Glomerular endothelial cell (primary cell): ENCODE measurements at places on chromosomes 11 and 22.
A peak's percentile ranks its signal among the peaks of the same experiment; 100 is the strongest.

DNA sequence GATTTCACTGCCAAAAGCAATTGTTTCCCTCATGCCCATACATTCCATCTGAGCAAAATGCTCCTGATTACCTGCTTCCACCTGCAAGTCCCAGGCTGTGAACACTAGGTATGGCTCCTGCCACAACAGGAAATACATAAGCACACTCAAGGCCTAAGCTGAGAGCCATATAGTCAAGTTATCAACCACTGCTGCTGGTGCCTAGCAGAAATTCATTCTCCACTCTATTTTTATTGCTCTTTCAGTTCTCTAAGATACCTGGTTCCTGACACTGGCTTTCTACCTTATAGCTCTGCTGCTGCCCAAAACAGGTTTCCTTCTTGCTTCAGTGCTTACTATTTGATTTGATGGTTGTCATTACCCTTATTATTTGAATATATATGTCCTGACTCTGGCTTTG lies 31.6 kb downstream of the SLC36A4 start:
- no peak for DNase-seq

- peak; percentile 5 for DNase-seq
Observed at GRCh38 chr11:2305140-2305778, 3.4 kb downstream of the TSPAN32 start.

GRCh38 chr11:75560644-75561043 lies 1.4 kb upstream of the SERPINH1 start:
- no peak for DNase-seq

GRCh38 chr11:122405547-122406341 lies 249.8 kb upstream of the UBASH3B start:
- no peak for DNase-seq

DNA sequence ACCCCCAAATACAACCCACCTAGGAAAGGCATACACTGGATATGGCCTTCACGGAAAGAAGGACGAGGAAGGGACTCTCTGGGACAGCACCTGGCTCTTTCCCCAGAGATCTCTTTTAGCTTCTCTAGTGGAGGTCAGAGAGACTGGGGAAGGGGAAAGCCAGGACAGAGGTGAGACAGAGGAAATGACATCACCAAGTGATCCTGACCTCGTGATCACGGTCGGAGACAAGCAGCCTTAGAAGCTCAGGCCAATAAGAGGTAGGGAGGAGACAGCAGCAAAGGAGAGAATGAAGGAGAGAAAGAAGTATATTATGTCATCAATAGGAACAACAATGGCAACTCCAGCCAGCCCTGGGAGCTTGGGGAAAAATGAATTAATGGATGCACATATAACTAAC lies 15.4 kb upstream of the TMPRSS13 start:
- DNase-seq: no peak

- no peak for DNase-seq
Observed at GRCh38 chr11:34859496-34859895, 56.7 kb downstream of the APIP start.

DNA sequence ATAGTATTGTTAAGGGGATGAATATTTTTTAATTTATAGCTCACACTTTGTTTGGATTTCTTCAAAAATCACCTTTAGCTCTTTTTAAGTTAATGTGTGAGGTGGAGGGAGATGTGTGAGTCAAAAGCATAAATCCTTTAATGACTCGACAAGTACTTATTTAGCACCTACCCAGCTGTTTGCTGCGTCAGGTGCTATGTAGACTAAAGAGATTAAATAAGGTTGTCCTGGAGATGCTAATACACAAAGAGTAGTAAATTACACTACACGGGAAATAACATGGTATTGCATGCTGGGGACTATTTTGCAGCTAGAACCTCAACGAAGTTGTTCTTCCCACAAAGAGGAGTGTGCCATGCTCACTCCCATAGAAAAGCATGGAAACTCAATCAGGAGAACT lies 583.3 kb upstream of the TENM4 start:
- no peak for DNase-seq

GRCh38 chr11:130840679-130841078 lies 75.6 kb downstream of the SNX19 start:
- no peak for DNase-seq

- no peak for DNase-seq
Observed at GRCh38 chr22:26215736-26216135, 46.5 kb downstream of the SEZ6L start.

- no peak for DNase-seq
Observed at GRCh38 chr11:27963370-27963769, 144.6 kb downstream of the KIF18A start.
